ENCODE measurements at places on chromosomes 7 and 10. TPM values are rescaled to one million over a fixed set of nuclear protein-coding genes. Genes with fewer than 3 reads are reported as not detected.

DNA sequence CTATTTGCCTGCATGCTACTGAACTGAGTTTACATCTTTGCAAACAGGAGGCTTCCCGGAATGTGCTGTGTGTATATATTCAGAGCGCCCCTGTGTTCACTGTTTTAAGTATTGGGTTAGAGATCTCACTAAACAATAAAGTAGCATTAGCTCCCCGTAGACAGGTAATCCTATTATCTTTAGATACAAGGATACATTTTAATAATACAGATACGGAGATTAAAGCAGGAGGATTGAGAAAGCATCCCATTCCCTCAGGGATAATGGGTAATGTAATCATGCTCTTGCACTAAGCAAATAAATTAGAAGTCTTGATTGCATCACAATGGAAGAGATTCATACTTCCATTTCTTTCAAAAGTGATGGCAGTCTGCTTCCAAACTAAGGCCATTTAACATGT, 809.0 kb downstream of the NRG3 start:
- H3K27me3 ChIP-seq = no peaks in the 10 kb centered on the region
- H3K36me3 ChIP-seq = no peaks in the 10 kb centered on the region
- H3K4me1 ChIP-seq = no peaks in the 10 kb centered on the region
- DNase-seq = no peak
- H3K4me3 ChIP-seq = no peak overlapping the region

GRCh38 chr10:73113551-73113950, 3.3 kb downstream of the NUDT13 start:
- H3K36me3 ChIP-seq = peaks cover 3% of the 10 kb centered on the region
- DNase-seq = no peak
- no peaks in the 10 kb centered on the region for H3K27me3 ChIP-seq

- peak overlapping the region; percentile 47 for H3K4me3 ChIP-seq
- no peaks in the 10 kb centered on the region for H3K36me3 ChIP-seq
- H3K27ac ChIP-seq = no peak overlapping the region
- H3K27me3 ChIP-seq = peaks cover 6% of the 10 kb centered on the region
These were observed 83.3 kb downstream of the PAX2 start for GRCh38 chr10:100828738-100829096.

Gene EZH2
- 60.3 TPM for polyA plus RNA-seq

- H3K4me3 ChIP-seq = no peak overlapping the region
- DNase-seq = no peak
- H3K4me1 ChIP-seq = no peaks in the 10 kb centered on the region
- H3K27ac ChIP-seq = no peak overlapping the region
These were observed 72.8 kb downstream of the CTTNBP2 start for GRCh38 chr7:117800406-117800805.

All from testis (tissue), 5 donors.